EL (cell line): ENCODE measurements at places on chromosomes 1 and 21.

DNA sequence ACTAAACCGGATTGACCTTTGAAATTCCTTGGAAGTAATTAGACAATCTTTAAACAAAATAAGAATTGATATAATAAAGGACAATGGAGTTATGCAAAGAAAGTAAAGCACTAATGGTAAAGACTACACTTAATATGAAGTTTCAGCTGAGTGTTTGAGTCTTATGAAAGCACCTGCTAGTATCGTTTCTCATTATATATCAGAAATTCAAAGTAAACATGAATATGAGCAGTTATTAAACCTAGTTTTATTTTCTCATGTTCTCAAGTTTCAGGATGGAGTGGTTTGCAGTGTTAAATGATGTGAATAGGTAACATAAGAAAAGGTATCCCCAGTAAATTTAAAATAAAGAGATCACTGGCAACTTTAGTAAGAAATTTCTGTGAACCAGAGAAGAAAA lies 188.6 kb downstream of the ZP4 start:
- DNase-seq: no peak

DNA sequence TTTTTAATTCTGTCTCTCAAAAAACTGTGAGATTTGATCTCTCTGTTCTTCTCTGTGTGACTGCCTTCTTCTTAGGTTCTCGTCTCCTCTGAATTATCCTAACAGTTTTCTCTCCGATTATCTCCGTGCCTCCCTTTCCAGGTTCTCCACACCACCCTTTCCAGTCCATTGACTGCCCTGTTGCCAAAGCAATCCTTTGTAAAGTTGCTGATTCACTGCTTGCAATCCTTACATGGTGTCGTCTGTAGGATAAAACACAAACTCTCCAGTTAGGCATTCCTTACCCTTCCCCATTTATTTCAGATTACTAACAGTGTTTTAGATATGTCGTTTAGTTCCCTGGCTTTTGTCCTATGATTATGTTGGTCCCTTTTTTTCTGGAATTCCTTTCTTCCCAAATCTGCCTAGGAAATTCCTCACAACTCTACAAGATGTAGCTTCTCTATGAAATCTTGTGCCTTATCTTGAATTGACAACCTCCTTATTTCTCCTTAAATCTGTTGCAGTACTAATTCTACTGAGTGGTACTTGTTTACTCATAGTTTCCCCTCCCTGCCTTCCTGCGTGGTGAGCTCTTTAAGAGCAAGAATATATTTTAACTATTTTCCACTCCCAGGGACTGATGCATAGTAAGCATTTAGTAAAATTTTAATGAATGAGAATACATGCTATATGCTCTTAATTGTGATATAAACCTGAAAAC lies 22.3 kb downstream of the RCOR3 start:
- no peak for DNase-seq

DNA sequence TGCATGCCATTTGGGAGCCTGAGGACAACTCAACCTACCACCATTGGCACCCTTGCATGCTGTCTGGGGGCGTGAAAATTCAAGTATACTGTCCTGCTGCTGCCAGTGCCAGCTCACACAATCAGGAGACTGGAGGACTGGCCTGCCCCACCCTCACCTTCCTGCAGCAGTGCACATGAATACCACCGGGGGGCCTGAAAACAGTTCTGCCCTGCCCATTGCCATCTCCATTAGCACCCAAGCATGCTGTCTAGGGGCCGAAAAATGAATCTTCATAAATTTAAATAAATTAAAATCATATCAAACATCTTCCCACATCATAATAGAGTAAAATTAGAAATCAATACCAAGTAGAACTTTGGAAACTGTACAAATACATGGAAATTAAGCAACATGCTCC lies 322.1 kb upstream of the TMPRSS15 start:
- no peak for DNase-seq

- no peak for DNase-seq
Observed at GRCh38 chr1:182671750-182672486, 12.5 kb downstream of the RGS8 start.

DNA sequence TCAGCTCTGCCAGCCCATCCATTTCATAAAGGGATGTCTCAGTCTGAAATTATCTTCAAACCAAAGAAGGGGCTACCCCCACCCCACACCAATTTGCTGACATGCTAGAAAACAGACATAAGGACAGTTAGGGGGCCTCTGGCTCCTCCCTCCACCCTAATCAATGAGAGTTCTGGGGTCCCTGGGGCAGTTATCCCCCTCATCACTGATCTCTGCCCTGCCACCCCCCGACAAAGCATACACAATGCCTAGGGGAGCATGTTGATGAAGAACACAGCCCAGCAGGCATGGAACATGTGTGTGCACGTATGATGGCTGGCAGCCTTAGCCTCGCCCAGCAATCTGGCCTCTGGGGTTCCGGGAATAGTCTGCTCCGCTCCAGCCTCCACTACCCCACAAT lies 58.9 kb downstream of the RHBG start:
- no peak for DNase-seq

DNA sequence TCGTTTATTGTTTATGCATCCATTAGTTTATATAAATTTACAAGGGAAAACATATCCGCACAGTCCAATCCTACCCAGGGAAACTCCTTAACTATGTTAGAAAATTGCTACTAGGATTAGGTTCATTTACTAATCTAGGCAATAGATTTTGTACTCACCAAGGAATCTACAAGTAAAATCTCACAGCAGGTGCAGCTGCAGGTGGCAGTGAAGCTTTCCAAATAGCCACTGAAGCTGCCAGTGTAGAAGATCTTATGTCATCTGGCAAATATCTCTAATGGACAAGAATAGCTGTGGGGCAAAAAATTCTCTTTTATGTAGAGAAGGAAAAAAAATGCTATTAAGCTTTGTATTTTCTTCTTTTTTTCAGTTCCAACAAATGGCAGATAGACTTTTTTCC lies 963.4 kb upstream of the ADGRL4 start:
- DNase-seq: no peak

GRCh38 chr1:201955729-201956143 lies 433 bp downstream of the TIMM17A start:
- no peak for DNase-seq

GRCh38 chr1:229199261-229200243 lies 71.4 kb upstream of the RAB4A start:
- DNase-seq: no peak

GRCh38 chr1:174190691-174191199 lies 31.4 kb downstream of the RABGAP1L start:
- DNase-seq: no peak

- no peak for DNase-seq
Observed at GRCh38 chr21:44441581-44442265, 13.6 kb upstream of the LRRC3 start.
